ENCODE measurements at places on chromosomes 6 and 20.

GRCh38 chr6:131394768-131395432, 178.1 kb upstream of the ARG1 start:
- no peak for DNase-seq

- DNase-seq: peak; percentile 5
Observed at GRCh38 chr6:73309785-73310502, 44.1 kb downstream of the DPPA5 start.

GRCh38 chr6:100379386-100379785, 85.3 kb downstream of the SIM1 start:
- no peak for DNase-seq

GRCh38 chr20:46255440-46256104, 52.7 kb downstream of the CDH22 start:
- no peak for DNase-seq

GRCh38 chr6:162156146-162156545, 571.4 kb downstream of the PRKN start:
- peak; percentile 22 for DNase-seq

- no peak for DNase-seq
Observed at GRCh38 chr20:45077559-45077958, 23.4 kb downstream of the KCNS1 start.

GRCh38 chr6:43621078-43621835, 7.8 kb downstream of the GTPBP2 start:
- no peak for DNase-seq

DNA sequence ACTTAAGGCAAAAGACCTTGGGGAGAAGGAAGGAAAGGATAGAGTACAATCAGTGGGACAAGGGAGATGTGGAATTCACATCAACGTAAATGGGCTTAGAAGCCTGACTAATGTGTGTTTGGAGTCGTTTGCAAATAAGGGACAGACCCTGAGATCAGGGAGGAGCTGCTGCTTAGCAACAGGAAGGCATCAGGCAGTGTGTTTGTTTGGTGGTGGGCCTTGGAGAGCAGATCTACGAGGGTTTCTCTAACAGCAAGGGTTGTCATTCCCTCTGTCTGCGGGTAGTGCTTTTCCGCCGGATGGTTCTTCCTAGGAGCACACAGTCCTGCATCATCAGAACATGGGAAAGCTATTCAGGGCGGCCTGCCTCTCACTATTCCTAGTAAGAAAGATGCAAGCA, 40.4 kb downstream of the C6orf118 start:
- no peak for DNase-seq

- DNase-seq: no peak
Observed at GRCh38 chr6:20159781-20160540, 52.3 kb downstream of the MBOAT1 start.

- DNase-seq: peak; percentile 32
Observed at GRCh38 chr6:167937948-167938911, 59.2 kb upstream of the KIF25 start.

DNA sequence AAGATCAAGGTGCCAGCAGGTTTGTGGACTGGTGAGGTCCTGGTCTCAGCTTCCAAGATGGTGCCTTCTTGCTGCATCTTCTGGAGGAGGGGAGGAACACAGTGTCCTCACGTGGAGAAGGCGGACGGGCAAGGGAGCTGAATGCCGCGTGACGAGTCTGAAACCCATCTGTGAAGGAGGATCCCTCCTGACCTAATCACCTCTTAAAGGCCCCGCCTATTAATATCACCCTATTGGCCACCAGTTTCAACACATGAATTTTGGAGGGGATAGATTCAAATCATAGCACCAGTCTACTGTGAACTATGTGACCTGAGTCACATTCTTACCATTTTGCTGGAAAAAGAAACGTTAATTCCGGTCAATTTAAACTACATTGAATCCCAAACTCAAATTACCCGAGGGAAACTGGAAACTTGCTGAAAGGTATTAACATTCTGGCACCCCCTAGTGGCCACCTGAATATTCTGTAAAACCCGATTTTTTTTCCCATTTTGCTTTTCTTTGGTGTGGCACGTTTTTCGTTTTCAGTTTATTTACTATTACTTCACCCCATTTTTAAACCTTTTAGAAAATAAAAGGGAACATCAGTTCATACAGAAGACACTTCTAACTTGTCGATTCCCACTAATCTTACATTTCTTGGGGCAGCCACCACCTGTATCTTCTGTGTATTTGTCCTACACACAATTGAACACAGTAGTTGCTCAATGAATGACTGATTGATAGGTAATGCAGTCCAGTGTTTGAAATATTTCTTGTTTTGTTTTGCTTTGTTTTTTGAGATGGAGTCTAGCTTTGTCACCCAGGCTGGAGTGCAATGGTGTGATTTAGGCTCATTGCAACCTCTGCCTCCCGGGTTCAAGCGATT, 17.9 kb upstream of the CCDC170 start:
- DNase-seq: peak; percentile 55

DNA sequence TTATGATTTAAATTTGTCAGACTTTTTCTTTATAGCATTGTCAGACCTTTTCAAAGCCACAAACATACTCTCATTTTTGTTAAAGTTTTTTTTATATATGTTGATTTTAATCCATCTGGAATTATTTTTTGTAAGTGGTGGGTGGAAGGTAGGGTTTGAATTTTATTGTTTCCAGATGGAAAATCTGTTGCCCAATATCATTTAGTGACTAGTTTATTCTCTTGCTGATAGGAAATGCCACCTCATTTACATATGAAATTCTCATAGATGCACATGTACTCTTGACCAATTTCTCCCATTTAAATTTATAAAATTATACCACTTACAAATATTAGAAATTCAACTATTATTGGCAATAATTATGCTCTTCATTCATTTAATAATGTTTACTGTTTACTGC, 52.1 kb upstream of the PLCB1 start:
- DNase-seq: no peak

- DNase-seq: no peak
Observed at GRCh38 chr20:12977328-12978125, 31.2 kb upstream of the SPTLC3 start.

- no peak for DNase-seq
Observed at GRCh38 chr6:28860581-28860980, 63.2 kb downstream of the TRIM27 start.

- DNase-seq: no peak
Observed at GRCh38 chr6:150091476-150091875, 22.6 kb upstream of the ULBP3 start.

DNA sequence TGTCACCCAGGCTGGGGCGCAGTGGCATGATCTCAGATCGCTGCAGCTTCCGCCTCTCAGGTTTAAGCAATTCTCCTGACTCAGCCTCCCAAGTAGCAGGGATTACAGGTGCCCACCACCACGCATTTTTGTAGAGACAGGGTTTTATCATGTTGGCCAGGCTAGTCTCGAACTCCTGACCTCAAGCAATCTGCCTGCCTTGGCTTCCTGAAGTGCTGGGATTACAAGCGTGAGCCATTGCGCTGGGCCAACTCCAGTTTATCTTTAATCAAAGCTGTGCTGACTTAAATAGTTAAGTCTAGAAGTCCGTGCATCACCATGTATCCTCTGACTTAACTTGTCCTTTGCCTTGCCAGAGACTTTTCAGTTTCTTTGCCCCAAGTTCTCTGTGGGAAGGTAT, 224.3 kb downstream of the TMEM242 start:
- no peak for DNase-seq

DNA sequence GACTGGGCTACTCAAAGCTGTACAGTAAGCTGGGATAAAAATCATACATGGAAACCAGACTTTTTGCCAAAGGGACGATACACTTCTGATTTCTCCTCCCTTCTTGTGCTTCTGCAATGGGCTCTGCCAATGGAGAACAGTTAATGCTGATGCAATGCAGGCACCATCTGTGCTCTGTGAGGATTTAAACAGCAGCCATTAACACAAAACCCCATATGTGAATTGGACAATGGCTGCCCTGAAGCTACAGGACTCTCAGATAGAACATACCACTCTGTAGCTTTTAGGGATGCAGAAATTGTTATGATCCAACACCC, 71.9 kb downstream of the GJA10 start:
- DNase-seq: no peak

GRCh38 chr6:27214126-27214601, 33.3 kb upstream of the PRSS16 start:
- DNase-seq: no peak

DNA sequence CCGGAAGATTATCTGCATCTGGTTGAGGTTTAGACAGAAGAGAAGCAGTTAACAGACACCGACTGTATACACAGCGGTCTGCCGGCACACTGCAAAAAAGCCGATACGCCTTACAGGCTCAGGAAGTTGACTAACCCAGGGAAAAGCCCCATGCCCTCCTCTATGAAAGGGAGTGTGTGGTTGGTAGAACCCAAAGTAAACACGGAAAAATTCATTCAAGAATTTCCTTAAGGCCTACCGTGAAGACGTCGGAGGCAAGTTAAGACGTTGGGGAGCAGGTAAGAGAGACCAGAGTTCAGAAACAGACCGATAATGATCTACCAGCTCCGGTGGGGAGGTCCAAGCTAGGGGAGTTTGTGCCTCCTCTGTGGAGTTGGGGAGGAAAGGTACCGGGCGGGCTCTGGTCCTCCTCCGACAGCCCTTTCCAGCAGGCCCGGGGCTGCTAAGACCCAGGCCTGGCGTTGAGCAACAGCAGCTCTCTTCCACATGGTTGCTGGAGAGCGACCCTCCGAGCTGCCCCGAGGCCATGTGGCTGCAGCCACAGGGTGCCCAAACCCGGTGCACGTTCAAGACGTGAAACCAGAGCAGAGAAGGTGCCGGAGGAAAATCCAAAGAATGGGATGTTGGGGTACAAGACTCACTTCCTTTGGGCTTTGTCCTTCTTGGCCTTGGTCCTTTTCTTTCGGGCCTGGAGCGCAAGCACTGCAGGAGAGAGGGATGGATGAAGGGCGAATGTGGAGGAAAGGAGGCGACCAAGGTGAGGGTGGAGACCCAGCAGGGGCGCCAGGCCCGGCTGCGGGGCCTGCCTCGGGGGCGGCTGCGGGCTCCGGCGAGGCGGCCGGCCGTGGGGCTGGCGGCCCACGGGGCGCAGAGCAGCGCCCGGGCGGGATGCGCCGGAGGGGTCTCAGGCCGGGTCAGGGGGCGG, 809 bp downstream of the SRPK1 start:
- peak; percentile 76 for DNase-seq

GRCh38 chr20:2476742-2477615, 6.4 kb upstream of the SNRPB start:
- DNase-seq: no peak

DNA sequence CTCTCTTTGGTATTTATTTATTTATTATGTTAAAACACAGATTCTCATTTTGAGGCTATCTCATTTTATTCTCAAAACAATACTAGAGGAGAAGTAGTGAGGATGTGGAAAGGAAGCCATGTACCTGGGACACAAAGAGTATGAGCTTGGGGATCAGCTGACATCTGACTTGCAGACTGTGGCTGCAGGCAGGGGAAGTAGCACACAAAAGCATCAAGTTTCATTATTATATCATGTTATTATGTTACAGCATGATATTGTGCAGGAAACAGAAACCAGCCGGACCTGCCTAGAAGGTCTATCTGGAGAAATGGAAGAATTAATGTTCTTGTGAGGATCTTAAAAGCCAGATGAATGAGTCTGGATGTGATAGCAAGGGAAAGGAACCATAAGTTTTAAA, 248.2 kb downstream of the KHDC1L start:
- peak; percentile 80 for DNase-seq

DNA sequence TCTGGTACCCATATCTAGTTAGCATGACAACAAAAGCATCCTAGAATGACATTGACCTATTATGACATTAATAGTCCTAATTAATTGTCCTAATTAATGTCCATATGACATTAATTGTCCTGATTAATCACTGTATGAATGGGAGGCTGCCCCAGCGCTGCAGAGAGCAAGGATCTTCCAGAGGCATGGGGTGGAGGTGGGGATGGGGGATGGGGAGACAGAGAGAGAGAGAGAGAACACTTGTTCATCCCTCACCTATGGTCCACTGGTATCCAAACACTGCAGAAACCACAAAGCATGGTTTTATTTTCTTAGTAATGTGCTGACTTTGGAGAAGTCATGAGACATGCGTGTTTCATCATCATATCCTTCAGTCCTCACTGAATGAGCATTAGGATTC, 235.1 kb downstream of the FNDC1 start:
- DNase-seq: no peak

- no peak for DNase-seq
Observed at GRCh38 chr6:111173946-111174345, 86.6 kb downstream of the SLC16A10 start.

DNA sequence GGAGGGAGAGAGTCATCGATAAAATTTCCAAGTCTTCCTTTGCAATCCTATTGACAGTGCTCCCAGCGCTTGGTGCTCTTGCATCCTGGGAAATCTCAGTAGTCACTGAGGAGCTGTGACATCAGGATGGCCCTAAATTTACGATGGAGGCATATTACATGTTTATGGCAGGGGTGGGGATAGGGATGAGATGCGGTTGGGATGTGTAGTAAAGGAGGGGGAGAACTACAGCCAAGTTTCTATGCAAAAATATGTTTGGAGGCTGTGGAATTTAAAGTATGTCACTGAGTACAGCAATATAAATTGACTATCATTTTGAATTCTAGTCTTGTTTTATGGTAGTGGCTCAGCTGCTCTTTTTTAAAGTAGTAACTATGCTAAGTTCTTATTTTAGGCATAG, 544.9 kb downstream of the PKHD1 start:
- DNase-seq: no peak

DNA sequence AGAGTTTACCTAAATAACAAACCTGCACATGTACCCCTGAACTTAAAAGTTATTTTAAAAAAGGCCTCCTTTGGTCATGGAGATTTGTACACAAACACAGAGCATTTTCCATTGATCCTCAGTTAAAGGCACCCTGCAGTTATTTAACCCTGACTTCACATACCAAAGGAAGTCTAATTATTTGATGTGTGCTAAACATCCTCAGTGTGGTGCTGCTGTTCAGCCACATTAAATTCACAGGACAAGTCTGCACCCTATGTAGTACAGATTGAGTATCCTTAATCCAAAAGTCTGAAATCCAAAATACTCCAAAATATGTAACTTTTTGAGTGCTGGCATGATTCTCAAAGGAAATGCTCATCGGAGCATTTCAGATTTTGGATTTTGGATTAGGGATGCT, 21.4 kb downstream of the KCNQ5 start:
- no peak for DNase-seq

- no peak for DNase-seq
Observed at GRCh38 chr6:28864326-28864923, 59.4 kb downstream of the TRIM27 start.

All from inflammatory macrophage treated with lipopolysaccharide for 4 hours (primary cell).